Uterus (tissue), 4 donors: ENCODE measurements at places on chromosomes 3 and 15. TPM values are rescaled to one million over a fixed set of nuclear protein-coding genes. Genes with fewer than 3 reads are reported as not detected.

The MRAS gene
- total RNA-seq, result 13.8 TPM

The TSC22D2 gene
- 22.4 TPM for total RNA-seq

The MKRN3 gene
- not detected for total RNA-seq

The TMEM207 gene
- total RNA-seq, result not detected

The VEPH1 gene
- total RNA-seq, result not detected

The COLQ gene
- total RNA-seq, result 4.7 TPM

The AMOTL2 gene
- 49.4 TPM for total RNA-seq

The SLC2A2 gene
- total RNA-seq, result not detected

- H3K27me3 ChIP-seq, result no peaks in the 10 kb centered on the region
- H3K4me3 ChIP-seq, result no peak overlapping the region
- H3K4me1 ChIP-seq, result no peaks in the 10 kb centered on the region
- peak overlapping the region; percentile 48 for H3K27ac ChIP-seq
- DNase-seq, result no peak
- no peaks in the 10 kb centered on the region for H3K36me3 ChIP-seq
Observed at GRCh38 chr15:95857758-95858157, 472.7 kb upstream of the NR2F2 start.

GRCh38 chr3:156483961-156484787 is 70.7 kb downstream of the SSR3 start:
- peak overlapping the region; percentile 67 for H3K27ac ChIP-seq
- H3K4me1 ChIP-seq, result no peaks in the 10 kb centered on the region
- no peaks in the 10 kb centered on the region for H3K36me3 ChIP-seq
- no peaks in the 10 kb centered on the region for H3K27me3 ChIP-seq
- no peak overlapping the region for H3K4me3 ChIP-seq

DNA sequence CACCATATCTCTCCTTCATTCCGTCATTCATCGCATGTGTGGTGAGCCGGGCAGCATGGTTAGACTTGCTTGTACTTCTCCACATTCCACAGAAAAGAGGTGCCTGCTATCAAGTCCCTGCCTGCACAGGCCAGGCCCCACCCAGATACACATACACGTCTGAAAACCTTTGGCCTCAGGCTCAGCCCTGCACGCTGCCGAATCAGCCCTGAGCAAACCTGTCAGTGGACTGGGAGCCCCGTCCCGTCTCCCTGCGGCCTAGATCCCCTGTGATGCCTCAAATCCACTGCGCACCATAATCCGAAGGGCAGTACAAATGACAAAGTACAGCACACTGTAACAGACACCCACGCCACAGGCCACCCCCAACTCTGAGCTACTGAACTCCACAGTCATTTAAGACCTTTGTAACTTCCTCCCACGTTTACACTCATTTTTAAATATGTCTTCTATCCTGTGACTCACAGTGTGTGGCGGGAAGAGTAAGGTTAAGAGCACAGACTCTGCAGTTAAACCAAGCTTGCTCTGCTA is 67.1 kb downstream of the MB21D2 start:
- H3K4me1 ChIP-seq, result no peaks in the 10 kb centered on the region
- H3K27ac ChIP-seq, result no peak overlapping the region
- H3K27me3 ChIP-seq, result no peaks in the 10 kb centered on the region
- H3K4me3 ChIP-seq, result no peak overlapping the region
- no peak for DNase-seq

- H3K4me3 ChIP-seq, result no peak overlapping the region
- H3K36me3 ChIP-seq, result no peaks in the 10 kb centered on the region
- no peak overlapping the region for H3K27ac ChIP-seq
- no peak for DNase-seq
- peaks cover 14% of the 10 kb centered on the region for H3K4me1 ChIP-seq
Observed at GRCh38 chr15:52257734-52258062, 37.9 kb downstream of the MYO5C start.

DNA sequence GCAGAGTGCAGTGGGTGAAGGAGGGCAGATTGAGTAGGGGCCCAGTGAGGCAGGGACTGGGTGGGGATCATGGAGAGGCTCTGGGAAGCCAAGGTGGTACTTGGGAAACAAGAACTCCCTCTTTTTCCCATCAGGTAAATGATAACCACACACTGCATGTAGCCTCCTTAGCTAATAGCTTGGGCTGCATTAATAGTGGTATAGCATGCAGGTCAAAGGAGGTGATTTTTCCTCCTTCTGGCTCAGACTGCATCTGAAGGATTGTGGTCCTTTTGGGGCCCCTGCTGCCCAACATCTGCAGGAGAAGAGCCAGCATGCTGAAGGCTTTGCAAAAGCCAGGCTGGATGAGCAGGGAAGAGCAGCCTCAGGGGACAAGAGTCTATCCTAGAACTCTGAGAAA is 45.4 kb downstream of the PPCDC start:
- H3K4me1 ChIP-seq, result no peaks in the 10 kb centered on the region
- no peak for DNase-seq
- no peaks in the 10 kb centered on the region for H3K36me3 ChIP-seq
- H3K27ac ChIP-seq, result no peak overlapping the region
- no peaks in the 10 kb centered on the region for H3K27me3 ChIP-seq

DNA sequence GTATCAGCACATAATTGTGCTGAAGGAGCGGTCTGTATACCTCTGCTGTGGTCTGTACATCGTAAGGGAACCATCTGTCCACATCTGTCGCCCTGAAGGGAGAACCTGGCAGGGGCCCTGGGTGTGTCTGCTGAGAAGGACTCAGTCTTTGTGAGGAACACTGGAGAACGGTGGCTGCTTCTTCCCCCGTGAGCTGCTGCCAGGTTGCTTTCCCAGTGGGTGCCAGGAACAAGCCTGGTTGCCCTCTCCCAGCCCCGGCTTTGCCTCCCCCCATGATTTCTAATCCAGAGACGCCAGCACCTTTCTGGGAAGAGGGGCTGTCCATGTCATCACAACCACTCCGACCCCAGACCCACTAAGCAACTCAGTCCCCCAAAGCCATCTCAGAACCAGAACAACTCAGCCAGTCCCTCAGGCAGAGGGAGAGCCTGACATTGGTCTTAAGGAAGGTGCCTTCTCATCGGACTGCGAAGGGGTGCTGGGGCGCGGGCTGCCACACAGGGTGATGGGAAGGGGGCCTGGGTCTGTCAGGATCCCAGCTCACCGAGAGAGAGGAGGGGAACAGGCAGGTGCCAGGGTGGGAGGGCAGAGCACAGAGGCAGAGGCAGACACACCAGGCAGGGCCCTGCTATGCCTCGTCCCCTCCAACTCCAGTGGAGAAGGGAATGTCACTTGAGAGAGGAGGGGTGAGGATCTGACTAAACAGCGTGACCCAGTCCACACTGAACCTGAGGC is 8.5 kb downstream of the TNK2 start:
- no peaks in the 10 kb centered on the region for H3K27me3 ChIP-seq
- peaks cover 12% of the 10 kb centered on the region for H3K4me1 ChIP-seq

DNA sequence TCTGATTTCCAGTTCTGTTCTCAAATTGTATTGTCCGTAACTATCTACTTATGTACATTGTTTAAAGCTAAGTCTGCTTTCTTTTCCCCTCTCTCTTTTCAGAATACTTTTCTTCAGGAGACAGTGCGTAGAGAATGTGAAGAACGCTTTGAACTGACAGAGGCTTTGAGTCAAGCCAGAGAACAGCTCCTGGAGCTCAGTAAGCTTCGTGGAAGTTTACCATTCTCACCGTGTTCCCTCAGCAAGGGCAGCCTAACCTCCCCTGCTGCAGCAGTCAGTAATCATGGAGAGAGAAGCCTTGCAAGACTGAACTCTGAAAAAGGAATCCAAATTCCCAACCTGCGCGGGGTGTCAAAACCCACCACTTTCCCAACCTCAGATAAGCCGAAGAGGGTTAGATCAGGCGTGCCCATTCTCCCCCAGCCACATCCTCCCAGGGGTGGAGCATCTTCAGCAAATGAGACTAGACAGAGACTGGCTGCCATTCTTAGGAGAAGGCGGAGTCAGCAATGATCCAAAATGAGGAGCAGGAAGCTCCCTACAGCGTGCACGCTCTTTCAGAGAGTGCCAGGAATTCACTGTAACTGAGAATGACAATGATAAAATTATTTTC is 114.6 kb downstream of the CCNL1 start:
- no peak for DNase-seq
- H3K27ac ChIP-seq, result peak overlapping the region; percentile 23
- H3K4me3 ChIP-seq, result peak overlapping the region; percentile 1
- no peaks in the 10 kb centered on the region for H3K27me3 ChIP-seq
- H3K4me1 ChIP-seq, result no peaks in the 10 kb centered on the region

DNA sequence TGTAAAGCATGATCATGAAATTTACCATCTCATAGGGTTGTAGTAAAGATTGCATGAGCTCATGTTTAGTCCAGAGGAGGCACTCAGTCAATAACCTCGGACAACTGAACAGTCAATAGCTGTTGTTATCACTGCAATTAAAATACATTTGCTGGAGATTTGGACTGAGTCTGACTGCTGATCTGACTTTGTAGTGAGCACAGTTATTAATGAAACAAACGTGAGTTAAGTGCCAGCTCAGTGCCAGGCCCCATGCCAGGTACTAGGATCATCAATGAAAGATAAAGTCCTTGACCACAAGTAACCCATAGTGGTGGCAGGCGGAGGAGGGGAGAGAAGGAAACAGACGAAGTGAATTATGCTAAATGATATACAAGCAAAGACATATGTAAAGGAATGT is 43.7 kb upstream of the PRICKLE2 start:
- H3K4me3 ChIP-seq, result no peak overlapping the region
- DNase-seq, result no peak
- H3K27me3 ChIP-seq, result no peaks in the 10 kb centered on the region
- no peaks in the 10 kb centered on the region for H3K36me3 ChIP-seq

DNA sequence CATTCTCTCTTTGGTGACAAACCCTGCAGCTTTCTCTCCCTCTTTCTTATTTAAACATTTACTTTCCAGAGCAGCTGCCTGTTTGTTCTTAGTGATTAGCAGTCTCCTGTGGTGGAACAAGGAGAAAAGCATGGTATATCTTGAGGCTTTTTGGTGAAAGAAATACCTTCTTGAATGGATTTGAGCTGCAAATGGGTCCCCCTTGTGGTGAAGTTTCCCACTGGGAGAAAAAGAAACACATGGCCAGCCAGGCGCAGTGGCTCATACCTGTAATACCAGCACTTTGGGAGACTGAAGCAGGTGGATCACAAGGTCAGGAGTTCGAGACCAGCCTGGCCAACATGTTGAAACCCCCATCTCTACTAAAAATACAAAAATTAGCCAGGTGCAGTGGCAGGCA is 48.3 kb upstream of the ACP3 start:
- no peak overlapping the region for H3K27ac ChIP-seq
- no peak overlapping the region for H3K4me3 ChIP-seq
- no peaks in the 10 kb centered on the region for H3K36me3 ChIP-seq
- DNase-seq, result no peak
- no peaks in the 10 kb centered on the region for H3K27me3 ChIP-seq

- H3K36me3 ChIP-seq, result no peaks in the 10 kb centered on the region
- no peak overlapping the region for H3K27ac ChIP-seq
- no peak overlapping the region for H3K4me3 ChIP-seq
Observed at GRCh38 chr3:23815879-23816278, 10.1 kb downstream of the UBE2E1 start.

DNA sequence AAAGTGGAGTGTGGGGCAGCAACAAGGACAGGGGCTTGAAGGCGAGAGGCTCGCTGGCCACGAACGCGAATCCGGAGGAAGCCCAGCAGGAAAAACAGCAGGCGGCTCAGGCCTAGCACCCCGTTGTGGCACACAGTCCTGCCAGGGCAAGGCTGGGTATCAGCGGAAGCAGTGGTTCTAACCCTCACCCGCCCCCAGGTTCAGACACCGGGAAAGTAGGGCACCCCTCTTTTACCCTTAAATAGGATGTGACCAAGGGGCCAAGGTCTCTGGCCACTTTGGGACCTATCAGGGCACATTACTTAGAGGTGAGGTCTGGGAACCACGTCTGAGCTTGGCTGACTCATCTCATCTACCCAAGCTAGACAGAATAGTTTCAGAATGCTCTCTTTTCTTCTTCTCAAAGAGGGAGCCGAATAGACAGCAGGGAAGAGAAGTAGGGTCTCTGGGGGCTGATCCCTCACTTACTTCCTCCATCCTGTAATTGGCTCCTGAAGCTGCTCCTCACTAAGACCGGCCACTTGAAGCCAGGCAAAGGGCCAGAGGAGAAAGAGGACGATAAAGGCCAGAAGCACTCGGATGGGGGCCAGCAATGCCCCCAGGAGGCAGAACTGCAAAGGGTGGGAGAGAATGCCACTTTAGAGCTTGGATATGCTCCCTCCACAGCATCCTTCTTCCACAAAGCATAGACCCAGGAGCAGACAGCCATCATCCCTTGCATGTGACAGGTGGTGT is 1.7 kb downstream of the LPCAT4 start:
- no peaks in the 10 kb centered on the region for H3K36me3 ChIP-seq
- H3K4me1 ChIP-seq, result no peaks in the 10 kb centered on the region
- H3K4me3 ChIP-seq, result no peak overlapping the region
- no peak for DNase-seq
- no peaks in the 10 kb centered on the region for H3K27me3 ChIP-seq

DNA sequence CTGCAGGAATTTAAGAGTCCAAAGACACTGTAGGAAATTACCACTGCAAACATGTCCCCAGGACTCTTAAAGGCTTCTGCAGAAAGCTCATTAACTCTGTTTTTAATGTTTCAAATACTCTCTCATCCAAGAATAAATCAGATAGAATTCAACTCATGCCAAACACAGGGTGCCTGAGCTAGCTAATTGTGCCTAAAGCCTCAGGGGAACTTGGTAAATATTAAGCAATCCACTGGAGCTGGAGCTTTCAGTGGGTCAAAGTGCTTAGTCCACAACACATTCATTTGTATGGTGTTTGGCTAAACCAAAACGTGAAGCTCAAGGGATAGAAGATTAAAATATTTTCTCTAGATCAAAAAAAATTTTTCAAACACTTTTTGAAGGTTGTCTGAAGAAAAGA is 131.4 kb downstream of the THRB start:
- no peak overlapping the region for H3K27ac ChIP-seq
- DNase-seq, result no peak
- H3K4me1 ChIP-seq, result peaks cover 11% of the 10 kb centered on the region
- H3K27me3 ChIP-seq, result no peaks in the 10 kb centered on the region

- H3K4me1 ChIP-seq, result no peaks in the 10 kb centered on the region
- no peaks in the 10 kb centered on the region for H3K27me3 ChIP-seq
- H3K27ac ChIP-seq, result no peak overlapping the region
- DNase-seq, result no peak
Observed at GRCh38 chr3:184733971-184734608, 22.2 kb upstream of the MAGEF1 start.

DNA sequence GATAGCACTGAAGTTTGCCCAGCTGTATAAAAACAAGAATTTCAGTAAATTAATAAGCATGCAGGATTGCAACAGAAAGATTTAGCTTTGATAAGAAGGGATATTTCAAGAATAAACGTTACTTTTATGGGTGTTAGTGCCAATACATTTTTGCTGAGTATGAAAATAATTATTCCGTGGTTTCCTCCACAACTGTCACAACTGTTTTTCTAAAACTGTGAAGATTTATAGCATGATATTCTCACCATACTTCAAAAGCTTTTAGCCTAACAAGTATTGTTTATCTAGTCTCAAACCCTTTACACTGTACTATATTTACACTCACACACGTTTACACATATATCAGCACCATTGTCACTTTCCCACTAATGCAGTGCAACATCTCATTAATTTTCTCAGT is 200.5 kb downstream of the TPRG1 start:
- H3K27ac ChIP-seq, result no peak overlapping the region
- no peak for DNase-seq
- no peaks in the 10 kb centered on the region for H3K27me3 ChIP-seq
- H3K36me3 ChIP-seq, result no peaks in the 10 kb centered on the region
- no peaks in the 10 kb centered on the region for H3K4me1 ChIP-seq
